A172 (cell line): ENCODE measurements at places on chromosomes 4 and X.

DNA sequence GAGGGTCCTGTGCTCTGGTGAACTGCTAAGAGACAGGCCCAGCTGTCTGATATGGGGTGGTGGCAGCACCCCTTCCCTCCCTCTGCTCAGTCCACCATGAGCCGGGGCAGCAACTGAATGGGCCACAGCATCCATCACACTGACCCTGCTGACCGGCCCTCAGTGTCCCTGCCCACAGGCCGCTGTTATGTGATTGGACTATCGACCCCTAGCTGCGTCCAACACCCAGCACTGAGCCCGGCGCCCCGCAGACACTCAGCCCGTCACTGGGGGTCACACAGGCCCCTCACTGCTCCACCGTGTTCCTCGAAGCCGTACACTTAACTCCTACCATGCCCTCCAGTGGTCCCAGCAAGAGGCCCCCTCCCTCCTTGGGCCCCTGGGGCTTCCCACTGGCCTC is 88.8 kb upstream of the PSAPL1 start:
- no peak for DNase-seq

- peak; percentile 22 for DNase-seq
Observed at GRCh38 chr4:31674313-31674947, 954.3 kb downstream of the PCDH7 start.

DNA sequence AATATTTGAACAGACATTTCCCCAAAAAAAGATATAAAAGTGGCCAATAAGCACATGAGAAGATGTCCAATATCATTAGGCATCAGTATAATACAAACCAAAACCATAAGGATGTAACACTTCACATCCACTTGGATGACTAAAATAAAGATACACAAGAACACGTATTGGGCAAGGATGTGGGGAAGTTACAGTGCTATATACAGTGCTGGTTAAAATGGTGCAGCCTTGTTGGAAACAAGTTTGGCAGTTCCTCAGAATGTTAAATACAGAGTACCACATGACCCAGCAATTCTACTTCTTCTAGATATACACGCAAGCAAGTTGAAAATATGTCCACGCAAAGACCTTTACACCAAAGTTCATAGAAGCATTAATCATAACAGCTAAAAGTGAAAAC is 58.9 kb downstream of the HAUS3 start:
- no peak for DNase-seq

GRCh38 chrX:111467896-111468295 is 43.5 kb upstream of the SERTM2 start:
- no peak for DNase-seq

GRCh38 chrX:31165241-31166035 is 93.6 kb upstream of the FTHL17 start:
- DNase-seq = no peak
